CD4-positive, alpha-beta T cell (primary cell): ENCODE measurements at places on chromosomes 11 and 22.

- no peak for DNase-seq
Measured at GRCh38 chr11:122659676-122660554, 4.4 kb downstream of the UBASH3B start.

DNA sequence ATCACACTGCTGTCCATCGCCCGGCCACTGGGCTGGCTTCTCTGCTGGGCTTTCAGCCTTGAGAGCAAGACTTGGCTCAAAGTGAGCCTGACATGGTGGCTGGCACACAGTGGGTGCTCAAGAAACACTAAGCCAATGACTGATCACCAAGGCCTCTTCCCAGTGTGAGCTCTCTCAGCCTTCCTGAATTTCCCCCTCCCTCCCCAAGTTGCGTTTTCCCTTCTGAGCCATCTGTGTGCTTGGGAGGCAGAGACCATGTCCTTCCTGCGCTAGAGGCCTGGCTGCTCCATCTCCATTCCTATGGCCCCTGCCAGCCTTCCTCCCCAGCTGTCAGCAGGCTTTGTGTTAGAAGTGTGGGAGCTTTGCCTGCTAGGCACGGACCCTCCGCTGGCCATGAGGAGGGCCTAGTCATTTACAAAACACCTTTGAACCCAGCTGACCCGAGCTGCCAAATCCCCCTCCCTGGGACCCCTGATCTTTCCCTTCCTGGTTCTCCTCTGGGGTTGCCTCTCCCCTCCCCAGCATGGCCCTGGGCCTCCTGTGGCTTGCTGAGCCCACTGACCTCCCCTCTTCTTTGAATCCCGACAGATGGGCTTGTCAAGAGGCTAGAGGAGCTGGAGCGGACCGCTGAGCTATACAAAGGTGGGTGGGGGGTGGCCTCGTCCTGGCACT, 13.2 kb downstream of the PICK1 start:
- DNase-seq, result no peak

DNA sequence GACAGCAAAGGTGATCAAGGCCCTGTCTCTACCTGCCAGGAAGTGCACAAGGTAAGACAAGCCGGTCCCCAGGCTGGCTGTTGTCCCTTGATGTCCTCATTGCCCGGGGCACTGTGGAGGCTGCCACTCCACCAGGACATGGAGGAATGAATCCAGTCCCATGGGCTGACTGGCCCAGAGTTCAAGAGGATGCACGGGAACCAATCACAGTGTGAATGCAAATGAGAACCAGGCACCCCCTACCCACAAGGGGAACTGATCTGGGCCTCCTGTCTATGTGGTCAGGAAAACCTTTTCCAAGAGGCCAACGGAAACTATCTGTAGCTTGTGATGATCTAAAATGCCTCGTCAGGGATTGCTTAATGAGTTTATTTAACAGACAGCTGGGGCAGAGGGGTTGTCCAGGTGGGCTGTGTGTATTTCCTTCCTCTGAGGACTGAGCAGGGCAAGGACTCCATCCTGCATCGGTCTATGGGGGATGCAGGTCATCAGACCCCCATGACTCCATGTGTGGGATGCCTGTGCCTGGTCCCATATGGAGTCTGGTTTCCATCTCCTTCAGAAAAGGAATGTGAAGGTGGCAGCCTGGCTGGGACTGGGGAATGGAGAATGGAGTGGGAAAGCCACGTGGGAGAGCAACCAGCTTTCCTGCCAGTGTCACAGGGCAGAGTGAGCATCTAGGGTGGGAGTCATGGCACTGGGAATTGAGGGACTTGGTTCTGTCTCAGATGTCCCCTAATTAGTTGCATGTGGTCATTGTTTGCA, 60.5 kb downstream of the CD82 start:
- DNase-seq, result no peak

- no peak for DNase-seq
Measured at GRCh38 chr11:19774817-19775580, 62.4 kb downstream of the NAV2 start.
